Activated T-cell treated with anti-CD3 and anti-CD28 coated beads for 4 hours (primary cell): ENCODE measurements at places on chromosomes 12 and 14.

DNA sequence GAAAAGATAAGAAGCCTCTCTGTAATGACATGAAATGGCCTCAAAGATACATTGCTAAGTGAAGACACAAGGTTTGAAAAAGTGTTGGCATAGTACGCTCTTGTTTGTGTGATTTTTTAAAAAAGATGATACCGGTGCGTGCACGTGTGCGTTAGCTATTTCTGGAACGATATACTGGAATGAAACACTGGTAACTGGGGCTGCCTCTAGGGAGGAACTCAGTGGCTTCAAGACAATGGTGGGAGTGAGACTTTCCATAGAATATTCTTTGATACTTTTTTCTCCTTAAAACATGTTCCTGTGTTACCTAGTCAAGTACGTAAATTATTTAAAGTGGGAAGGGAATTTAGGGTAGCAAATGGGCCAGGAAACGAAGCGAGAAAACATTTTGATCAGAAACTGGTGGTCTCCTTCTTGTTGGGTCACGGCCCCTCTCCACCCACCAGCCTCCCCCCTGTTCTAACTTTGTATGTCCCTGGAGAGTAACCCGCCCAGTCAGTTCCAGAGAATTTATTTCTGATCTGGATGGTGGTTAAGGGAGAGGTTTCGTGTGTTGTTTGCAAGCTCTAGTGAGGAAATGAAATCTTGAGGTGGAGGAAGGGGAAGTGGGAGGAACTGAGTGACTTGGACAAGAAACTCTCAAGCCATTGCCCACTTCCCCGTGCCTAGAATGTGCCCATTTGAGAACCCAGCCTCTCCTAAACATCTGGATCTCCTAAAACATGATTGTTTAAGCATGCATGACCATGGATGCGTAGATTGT lies 6.6 kb downstream of the FGF6 start:
- DNase-seq = no peak

DNA sequence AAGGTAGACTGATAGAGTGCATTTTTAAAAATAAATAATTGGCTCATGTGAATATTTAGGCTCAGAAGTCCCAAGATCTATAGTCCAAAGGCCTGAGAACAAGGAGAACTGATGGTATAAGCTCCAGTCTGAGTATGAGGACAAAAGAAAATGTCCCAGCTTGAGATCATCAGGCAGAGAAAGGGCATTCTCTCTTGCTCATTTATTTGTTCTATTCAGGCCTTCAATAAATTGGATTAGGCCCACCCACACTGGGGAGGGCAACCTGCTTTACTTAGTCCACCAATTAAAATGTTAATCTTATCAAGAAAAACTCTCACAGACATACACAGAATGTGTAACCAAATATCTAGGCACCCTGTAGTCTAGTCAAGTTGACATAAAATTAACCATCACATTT lies 644.4 kb upstream of the MDGA2 start:
- no peak for DNase-seq

GRCh38 chr12:107801150-107801549 lies 26.6 kb downstream of the ASCL4 start:
- DNase-seq = no peak

DNA sequence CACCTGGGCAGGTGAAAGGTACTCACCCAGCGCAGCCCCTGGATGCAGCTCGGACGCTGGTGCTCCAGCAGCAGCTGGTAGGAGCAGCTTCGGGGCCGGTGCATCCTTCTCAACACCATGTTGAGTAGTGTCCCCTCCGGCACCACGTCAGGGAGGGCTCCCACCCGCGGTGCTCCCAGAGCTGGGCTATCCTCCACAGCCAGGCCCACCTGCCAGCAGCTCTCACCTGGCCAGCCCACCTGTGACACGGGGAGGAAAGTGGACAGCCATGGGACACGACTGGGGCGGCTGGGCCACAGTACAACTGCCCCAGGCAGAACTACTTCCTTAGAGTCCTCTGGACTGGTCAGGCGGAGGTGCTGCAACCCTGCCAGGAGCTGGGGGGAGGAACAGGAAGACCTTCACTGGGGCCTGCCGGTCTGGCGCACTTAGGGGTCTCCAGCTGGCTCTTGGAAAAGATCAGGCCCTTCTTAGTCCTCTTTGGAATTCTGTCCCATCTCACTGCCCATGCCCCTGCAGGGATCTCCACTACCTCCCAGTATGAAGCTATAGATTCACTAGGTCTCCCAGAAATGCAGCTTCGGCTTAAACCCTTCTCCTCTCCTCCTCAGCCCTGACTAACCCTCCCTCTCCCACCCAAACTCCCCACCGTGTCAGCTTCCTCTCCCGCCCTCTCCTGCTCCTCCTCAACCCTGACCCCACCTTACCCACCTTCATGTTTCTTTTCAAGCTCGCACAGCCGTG lies 668 bp downstream of the RAPGEF3 start:
- no peak for DNase-seq

GRCh38 chr12:83920821-83921547 lies 991.6 kb downstream of the SLC6A15 start:
- no peak for DNase-seq

- no peak for DNase-seq
These were observed 32.0 kb downstream of the TC2N start for GRCh38 chr14:91835197-91835919.

DNA sequence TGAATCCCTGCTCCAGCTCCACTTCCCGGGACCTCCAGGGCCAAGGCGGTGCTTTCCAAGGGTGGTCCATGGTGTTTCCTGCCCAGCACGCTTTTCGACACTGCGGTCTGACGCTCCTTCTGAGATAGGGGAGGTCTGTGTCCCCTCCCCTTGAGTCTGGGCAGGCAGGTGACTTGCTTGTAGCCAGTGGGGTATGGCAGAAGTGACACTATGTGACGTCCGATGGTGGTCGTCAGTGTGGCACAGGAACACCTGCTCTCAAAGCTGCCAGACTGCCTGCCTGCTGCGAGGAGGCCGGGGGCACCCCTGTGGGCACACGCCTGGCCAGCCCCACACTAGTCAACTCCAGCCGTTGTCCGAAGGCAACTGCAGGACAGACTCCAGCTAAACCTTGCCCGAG lies 16.0 kb upstream of the TRAF3 start:
- no peak for DNase-seq

DNA sequence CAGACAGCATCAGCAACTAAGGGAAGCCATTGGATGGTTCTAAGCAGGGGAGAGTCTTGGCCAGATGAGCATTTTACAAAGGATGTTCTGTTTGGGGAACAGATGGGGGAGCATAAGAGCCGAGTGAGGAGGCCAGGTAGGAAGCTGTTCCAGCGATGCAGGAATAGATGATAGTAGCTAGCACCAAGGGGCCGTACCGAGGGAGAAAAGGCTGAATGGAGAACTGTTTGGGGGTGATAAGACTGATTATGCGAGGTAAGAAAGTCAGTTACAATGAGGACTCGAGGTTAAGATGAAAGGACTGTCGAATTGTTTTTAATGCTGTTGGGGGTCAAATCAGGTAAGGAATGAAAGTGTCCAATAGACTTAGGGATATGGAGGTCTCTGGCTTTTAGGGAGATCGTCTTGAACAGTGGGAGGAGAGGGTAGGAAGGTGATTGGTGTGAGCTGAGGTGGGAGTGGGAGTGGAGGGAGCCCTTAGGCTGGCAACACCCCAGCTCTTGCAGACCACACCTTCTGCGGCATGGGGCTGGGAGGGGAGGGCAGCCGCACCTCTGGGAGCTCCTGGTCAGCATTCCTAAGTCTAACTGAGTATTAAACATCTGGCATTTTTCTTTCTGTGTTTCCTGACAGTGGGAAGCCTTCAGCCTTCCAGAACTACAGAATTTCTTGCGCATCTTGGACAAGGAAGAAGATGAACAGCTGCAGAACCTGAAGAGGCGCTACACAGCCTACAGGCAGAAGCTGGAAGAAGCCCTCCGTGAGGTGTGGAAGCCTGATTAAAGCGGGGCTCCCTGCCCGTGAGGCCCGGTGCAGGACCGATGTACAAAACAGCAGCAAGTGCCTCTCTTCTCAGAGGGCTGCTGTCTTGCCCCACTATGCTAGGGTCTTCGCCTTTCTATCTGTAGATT lies 64.8 kb downstream of the GNS start:
- DNase-seq = no peak

DNA sequence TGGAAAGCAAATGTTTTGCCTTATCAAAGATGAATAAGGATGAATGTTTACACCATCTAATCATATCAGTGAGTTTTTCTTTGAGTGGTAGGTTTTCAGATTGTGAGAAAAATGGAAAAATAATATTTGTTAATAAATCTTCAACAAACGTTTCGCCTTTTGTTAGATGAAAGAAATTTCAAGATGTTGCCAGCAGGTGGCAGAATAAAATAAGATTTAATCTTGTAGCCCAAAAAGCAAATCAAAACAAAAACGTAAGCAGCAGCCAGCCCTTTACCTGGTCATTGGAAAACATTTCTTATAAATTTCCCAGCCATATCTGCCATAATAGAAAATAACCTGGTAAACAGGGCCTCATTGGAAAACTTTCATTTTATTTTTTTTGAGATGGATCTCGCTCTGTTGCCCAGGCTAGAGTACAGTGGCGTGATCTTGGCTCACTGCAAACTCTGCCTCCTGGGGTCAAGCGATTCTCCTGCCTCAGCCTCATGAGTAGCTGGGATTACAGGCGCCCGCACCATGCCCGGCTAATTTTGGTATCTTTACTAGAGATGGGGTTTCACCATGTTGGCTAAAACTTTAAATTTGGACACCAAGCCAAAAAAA lies 15.4 kb upstream of the TMEM120B start:
- DNase-seq = peak; percentile 33

DNA sequence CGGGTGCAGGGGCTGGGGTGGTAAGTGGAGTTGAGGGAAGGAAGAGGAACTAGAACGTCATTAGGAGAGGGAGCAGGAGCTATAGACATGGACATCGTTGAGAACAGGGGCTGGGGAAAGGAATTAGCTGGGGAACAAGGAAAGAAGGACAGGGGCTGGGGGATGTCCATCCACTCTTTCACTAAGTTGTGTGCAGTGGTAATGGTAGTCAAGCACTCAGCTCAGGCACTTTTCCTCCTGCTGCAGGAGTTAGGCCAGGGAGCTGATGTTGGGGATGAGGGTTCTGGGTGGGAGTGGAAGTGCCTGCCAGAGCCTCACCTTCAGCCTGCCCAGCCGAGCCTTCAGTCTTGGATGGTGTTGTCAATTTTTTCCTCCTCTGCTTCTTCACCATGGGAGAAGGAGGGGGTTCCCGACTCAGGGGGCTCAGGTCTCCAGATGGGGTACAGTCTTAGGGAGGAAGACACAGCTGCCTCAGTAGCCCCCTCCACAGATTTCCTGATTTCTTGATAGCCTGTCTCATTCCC lies 9.2 kb downstream of the AGAP2 start:
- DNase-seq = no peak

DNA sequence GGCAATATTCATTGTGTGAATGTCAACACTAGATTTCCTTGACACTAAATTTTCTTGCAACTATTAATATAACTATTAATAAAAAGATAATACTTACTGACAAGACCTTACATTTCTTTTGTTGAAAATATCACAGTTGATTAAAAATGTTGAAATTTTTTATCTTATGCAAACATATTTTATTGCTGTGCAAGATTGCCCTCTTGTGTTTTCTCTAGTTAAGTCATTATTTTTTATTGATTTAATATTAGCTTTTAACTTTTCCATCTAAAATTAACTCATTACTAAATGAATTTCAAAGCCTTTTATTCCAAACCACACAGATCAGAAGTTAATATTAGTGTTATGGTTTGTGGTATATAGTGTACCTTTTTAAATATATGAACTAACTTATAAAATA lies 11.7 kb upstream of the NAA30 start:
- DNase-seq = no peak

DNA sequence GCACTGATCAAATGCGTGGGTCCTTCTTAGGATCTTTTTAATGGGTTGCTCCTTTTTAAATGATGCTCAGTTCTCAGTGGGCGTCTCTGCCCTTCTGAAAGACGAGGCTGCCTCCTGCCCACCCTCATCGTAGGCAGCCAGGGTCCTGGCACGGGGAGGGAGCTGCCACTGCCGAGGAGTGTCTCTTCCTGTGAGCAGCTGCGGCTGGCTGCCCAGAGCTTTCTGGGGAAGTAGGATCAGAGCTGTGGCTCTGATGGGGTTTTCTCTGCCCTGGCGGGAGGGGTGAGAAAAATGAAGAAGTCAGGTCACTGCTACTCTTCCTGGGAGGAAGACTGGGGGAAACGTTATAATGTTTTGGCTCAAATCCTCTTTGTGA lies 31.1 kb upstream of the BEGAIN start:
- DNase-seq = no peak

DNA sequence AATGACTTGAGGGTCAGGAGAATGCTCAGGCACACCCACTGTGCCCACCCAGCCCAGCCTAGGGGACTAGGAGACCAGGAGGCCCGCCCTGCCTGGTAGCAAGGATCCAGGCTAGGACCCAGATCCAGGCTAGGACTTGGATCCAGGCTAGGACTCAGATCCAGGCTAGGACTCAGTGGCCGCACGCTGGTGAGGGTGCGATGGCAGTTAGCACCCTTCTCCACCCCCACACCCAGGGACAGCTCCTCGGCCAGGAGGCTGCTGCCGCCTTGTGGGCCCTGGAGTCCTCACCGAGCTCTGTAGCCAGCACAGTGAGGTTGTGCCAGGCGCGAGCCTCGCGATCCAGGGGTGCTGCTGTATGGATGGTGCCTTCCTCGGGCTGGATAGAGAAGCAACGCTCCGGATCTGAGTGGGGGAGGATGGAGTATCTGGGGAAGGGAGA lies 5.1 kb downstream of the CDH24 start:
- no peak for DNase-seq

GRCh38 chr14:99749142-99749541 lies 44.1 kb upstream of the EML1 start:
- no peak for DNase-seq

DNA sequence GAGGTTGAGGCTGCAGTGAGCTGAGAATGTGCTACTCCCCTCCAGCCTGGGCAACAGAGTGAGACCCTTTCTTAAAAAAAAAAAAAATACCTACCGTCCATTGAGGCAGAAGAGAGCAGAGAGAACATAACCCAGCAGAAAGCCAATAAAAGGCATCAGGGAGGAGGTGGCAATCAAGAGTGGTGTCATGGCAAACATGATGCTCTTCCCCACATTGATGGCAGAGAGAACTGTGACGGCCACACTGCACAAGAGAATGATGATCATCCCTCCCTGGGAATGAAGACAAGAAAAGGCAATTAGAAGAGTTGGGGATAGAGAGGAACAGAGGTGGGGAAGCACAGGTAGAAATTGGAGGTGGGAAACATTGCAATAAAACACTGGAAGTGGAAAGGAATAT lies 12.1 kb downstream of the SRSF5 start:
- no peak for DNase-seq

DNA sequence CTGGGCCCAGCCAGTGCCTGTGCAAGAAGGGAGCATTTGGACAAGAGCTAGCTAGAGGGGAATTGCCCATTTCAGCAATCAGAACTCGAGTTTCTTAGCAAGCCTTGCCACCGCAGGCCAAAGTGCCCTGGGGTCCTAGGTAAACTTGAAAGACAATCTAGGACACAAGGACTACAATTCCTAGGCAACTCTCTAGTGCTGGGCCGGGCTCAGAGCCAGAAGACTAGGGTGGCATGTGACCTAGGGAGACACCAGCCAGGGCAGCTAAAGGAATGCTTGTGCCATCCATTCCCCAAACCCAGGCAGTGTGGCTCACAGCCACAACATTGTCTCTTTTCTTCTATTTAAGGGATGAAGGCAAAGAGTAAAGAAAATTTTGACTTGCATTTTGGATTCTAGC lies 205.0 kb downstream of the BMP4 start:
- DNase-seq = no peak
